ENCODE measurements at places on chromosomes 7 and 10.

DNA sequence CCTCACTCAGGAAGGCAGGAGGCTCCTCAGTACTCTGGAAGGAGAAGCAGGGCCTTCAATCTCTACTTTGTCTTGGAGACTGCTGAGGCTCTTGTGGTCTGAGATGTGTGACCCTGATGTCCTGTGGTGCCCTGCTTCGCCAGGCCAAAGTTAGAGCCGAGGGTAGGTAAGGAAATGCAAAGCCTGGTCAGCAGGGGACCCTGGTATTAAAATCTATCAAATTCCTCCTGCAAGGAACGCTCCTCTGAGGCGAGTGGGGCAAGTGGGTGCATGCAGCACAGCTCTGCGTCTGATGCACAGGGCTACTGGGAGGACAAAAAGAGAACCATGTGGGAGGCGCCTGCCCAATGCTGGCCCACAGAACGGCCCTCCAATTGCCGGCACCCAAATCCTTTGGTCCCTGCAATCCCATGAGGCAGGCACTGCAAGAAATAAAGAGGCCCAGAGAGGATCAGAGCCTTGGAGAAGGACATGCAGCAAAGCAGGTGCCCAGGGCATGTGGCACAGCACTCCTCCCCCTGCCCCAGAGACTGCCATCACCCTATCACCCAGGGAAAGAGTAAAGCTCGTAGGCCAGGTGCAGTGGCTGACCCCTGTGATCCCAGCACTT lies 23.1 kb upstream of the ZMIZ1 start:
- DNase-seq, result no peak

DNA sequence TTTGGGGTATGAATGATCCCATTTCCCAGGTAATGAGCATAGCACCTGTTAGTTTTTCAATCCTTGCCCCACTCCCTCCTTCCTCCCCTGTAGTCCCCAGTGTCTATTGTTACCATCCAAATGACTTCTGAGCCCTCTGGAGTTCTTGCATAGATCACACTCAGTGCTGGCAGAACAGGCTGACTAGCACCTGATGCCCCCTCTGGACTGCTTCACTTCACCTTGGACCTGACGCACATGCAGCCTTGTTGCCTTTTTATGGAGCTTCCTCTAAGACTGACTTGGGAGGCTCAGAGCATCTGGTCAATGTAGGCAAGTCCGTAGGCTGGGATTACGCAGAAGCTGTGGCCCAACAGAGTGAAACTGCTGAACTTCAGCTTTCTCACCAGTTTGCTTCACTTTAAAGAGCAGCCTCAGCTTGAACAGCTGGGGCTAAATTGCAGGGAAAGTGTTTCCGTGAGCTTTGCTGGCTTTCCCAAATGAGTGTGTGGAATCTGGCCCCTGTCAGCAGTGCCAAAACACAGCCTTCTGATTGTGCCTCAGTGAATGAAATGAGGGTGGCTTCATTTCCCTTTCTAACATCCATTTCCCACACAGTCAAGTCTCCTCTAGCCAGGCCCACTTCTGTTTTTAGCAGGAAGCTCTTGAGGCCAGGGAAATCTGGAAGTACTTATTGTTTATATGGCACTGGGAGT lies 48.5 kb downstream of the NXPH1 start:
- no peak for DNase-seq

DNA sequence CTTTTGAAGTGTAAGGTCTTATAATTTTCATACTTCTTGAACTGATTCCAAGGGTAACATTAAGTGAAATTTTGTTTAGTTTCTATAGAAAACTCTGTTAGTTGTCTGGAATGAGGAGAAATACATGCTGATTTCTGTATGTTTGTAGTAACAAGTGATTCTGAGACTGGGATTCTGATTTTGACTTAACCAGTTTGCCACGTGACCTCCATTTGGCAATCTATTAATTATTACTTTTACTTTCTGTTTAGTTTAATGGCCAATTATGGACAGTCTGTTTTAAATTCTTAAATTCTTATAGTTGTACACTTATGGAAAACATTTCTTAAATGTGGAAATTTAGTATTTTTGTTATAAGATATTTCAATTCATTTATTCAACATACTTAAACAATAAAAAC lies 163.1 kb downstream of the ADK start:
- no peak for DNase-seq

GRCh38 chr7:143434660-143435059 lies 8.6 kb upstream of the TAS2R60 start:
- no peak for DNase-seq

- no peak for DNase-seq
Observed at GRCh38 chr7:7702826-7703225, 15.6 kb downstream of the RPA3 start.

GRCh38 chr10:43374194-43374593 lies 2.8 kb downstream of the FXYD4 start:
- no peak for DNase-seq

DNA sequence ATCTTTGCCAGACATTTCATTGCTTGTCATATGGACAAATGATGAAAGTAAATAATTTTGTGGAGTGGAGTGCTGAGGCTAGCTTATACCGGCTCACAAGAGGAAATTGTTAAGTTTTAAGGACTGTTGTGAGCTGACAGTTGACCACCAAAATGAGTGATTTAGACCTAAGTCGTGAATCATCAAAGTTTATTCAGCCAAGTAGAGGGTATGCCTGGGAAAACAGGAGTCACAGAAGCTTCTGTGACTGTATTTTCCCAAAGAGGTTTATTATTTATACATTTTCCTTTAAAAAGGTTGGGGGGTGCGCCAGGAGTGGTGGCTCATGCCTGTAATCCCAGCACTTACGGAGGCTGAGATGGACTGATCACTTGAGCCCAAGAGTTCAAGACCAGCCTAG lies 21.8 kb downstream of the MRPS24 start:
- no peak for DNase-seq
